Stimulated activated naive CD8-positive, alpha-beta T cell treated with anti-CD3 and anti-CD28 coated beads, Interleukin-15, amount 100 ng/mL, for 72 hours (primary cell): ENCODE measurements at places on chromosomes 2 and 18.

GRCh38 chr2:207503234-207503633, 26.5 kb upstream of the CREB1 start:
- DNase-seq = no peak

GRCh38 chr2:43178602-43179542, 47.5 kb downstream of the ZFP36L2 start:
- no peak for DNase-seq

DNA sequence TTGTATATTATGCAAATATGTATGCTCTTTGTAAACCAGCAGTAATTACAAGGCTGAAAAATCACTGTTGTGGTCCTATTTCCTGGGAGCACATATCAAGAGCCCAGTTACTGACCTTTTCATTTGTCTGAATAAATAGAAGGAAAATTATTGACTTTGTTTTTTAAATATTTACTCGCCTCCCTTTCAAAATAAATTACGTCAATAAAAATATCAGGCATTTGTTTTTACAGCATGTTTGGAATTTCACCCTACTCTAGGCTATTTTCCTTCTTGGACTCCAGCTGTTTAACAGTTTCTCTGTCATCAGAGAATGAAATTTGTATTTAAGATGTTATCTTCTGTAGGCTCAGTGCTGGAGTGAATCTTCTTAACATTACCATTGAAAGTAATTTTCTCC, 59.9 kb upstream of the LRATD1 start:
- no peak for DNase-seq

DNA sequence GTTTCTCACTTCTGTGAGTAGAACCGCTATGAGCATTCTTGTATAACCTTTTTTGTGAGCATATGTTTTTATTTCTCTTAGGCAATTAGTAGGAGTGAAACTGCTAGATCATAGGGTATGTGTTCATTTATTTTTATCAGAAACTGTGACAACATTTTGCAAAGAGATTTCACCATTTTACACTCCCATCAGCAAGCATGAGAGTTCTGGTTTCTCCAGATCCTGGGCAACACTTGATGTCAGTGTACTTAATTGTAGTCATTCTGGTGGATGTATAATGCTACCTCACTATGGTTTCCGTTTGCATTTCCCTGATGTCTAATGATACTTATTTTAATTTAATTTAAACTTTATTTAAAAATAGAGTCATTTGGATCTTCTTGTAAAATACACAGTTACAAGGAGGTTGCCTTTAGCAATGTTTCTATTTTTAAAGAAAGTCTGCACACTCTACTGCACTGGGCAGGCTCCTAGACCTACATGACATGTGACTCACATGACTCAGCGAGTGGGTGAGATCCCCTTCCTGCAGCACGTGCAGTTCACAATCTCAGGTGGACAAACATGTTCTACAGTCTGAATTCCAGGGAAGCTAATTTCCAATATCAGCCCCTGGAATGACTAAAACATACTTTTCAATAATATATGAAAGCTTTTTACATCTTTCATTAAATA, 127.0 kb upstream of the BCL2L11 start:
- DNase-seq = no peak

- no peak for DNase-seq
Observed at GRCh38 chr2:119823734-119824334, 64.1 kb downstream of the PTPN4 start.
